ENCODE measurements at places on chromosomes 3 and 15.

- no peaks in the 10 kb centered on the region for H3K4me1 ChIP-seq
- no peak overlapping the region for H3K27ac ChIP-seq
- no peaks in the 10 kb centered on the region for H3K36me3 ChIP-seq
- H3K4me3 ChIP-seq: no peak overlapping the region
- DNase-seq: no peak
Observed at GRCh38 chr15:31155151-31155550, 53.6 kb upstream of the TRPM1 start.

- H3K36me3 ChIP-seq: no peaks in the 10 kb centered on the region
- DNase-seq: no peak
- no peaks in the 10 kb centered on the region for H3K4me1 ChIP-seq
- H3K27ac ChIP-seq: no peak overlapping the region
Observed at GRCh38 chr15:67401336-67401735, 119.6 kb upstream of the C15orf61 start.

GRCh38 chr15:61318301-61318700 is 89.2 kb upstream of the RORA start:
- H3K4me3 ChIP-seq: no peak overlapping the region
- no peak for DNase-seq
- no peak overlapping the region for H3K27ac ChIP-seq
- no peaks in the 10 kb centered on the region for H3K27me3 ChIP-seq
- no peaks in the 10 kb centered on the region for H3K4me1 ChIP-seq

DNA sequence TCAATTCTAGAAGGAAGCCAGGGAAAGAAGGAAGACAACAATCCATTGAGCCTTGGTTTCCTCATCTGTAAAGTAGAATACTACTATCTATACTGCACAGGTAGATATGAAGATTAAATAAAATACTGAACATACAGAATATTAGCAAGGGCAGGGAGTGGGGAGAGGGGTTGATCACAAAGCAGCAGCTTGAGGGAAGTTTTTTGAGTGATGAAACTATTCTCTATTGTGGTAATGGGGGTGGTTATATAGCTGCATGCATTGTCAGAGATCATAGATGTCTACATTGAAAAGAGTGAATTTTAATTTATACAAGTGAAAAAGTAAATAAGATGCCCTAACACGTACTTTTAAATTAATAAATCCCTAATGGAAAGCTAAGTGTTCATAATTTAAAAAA is 242.6 kb upstream of the LRTM1 start:
- H3K36me3 ChIP-seq: no peaks in the 10 kb centered on the region
- H3K4me1 ChIP-seq: no peaks in the 10 kb centered on the region
- DNase-seq: no peak
- no peaks in the 10 kb centered on the region for H3K27me3 ChIP-seq

DNA sequence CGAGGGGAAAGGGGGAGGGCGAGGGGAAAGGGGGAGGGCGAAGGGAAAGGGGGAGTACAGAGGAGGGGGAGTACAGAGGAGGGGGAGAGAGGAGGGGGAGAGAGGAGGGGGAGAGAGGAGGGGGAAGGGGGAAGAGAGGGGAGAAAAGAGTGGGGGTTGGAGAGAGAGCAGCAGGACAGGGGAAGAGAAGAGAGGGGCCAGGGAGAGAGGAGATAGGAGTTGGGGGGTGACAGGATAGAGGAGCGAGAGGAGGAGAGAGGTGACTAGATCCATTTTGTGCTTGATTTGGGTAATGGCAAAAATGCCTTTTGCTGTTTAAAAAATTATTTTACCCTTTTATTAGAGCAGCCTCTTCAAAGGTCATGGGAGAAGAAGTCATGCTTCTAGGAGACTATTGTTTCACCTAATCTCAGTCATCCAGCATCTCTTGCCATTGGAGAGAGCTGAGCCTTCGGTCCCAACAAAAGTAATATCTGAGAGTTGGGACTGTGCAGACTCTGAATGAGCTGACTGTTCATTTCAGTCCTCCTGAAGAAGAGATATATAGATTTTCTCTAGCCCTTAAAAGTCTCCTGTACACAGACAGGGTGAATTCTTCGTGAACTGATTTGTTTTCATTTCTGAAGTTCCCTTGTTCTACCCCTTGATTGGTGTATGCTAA is 15.1 kb upstream of the TOP2B start:
- no peaks in the 10 kb centered on the region for H3K27me3 ChIP-seq
- H3K36me3 ChIP-seq: no peaks in the 10 kb centered on the region
- DNase-seq: no peak
- H3K4me3 ChIP-seq: no peak overlapping the region
- H3K27ac ChIP-seq: no peak overlapping the region
- no peaks in the 10 kb centered on the region for H3K4me1 ChIP-seq

DNA sequence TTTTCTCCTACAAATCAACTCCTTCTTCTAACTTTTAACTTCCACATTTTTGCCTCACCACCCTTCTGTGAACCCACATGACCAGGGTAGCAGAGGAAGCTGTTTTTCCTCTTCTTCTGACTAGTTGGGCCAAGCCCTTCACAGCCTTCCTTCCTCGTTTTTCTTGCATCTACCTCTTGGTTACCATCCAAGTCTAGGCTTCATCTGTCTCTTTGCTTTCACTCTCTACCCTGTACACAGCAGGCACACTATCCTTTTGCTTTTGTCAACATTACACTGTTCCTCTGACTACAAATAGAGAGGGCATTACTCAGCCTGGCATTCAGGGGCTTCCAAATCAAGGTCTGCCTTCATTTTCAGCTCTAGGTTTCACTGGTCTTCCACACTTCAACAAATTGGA is 22.0 kb downstream of the SLC9A9 start:
- no peaks in the 10 kb centered on the region for H3K4me1 ChIP-seq
- no peak overlapping the region for H3K27ac ChIP-seq
- no peaks in the 10 kb centered on the region for H3K36me3 ChIP-seq
- H3K4me3 ChIP-seq: no peak overlapping the region

DNA sequence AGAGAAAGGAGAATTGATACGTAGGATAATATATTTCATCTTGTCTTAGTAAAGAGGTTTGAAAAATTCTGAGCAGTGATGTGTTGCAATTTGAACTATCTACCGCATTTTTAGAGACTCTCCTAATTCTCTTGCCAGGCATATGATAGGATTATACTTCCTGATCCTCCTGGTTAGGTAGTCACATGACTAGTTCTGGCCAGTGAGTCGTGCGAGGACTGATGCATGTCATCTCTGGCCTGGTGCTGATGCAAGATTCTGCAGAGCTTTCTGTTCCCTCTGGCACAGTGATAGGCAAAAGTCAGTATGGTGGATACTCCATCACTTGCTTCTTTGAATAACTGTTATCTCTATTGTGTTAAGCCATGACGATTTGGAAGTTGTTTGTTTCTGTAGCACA is 277.6 kb upstream of the NAALADL2 start:
- no peaks in the 10 kb centered on the region for H3K36me3 ChIP-seq
- no peak for DNase-seq
- H3K27me3 ChIP-seq: no peaks in the 10 kb centered on the region
- H3K4me1 ChIP-seq: no peaks in the 10 kb centered on the region

Measured in breast epithelium (tissue), 4 donors.